MG63 (cell line): ENCODE measurements at places on chromosomes 3 and 15.

DNA sequence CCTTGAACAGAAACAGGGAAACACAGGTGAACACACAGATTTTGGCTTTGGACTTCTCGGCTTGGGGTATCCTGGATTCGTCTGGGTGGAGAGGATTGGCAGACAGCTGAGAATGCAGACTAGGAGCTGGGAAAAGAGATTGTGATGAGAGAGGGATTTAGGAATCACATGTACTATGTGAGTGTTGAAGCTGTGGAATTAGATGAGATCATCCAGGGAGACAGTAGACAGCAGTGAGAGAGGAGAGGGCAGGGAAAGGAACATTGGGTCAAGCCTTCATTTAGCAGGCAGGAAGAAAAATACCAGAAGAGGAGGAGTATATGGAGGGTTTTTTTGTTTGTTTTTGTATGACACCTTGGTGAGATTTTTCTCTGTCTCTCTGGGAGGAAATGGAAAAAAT is 262.1 kb upstream of the TBL1XR1 start:
- no peak for DNase-seq

- no peak for DNase-seq
These were observed 407.1 kb upstream of the CFAP20DC start for GRCh38 chr3:59456852-59457485.

GRCh38 chr3:42682301-42683070 is 2.9 kb upstream of the KLHL40 start:
- no peak for DNase-seq

DNA sequence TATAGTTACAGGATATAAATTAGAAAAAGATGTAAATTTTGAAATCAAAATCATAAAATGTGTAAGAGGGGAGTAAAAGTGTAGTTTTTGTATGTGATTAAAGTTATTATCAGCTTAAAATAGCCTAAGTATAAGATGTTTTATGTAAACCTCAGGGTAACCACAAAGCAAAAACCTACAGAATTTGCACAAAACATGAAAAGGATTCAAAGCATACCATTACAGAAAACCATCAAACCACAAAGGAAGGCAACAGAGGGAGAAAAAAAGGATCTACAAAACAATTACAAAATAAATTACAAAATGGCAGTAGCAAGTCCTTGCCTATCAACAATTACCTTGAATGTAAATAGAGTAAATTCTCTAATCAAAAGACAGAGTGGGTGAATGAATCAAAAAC is 36.7 kb upstream of the MYLK start:
- no peak for DNase-seq

- no peak for DNase-seq
These were observed 79.4 kb upstream of the FAM98B start for GRCh38 chr15:38374556-38374955.

GRCh38 chr15:95486224-95486623 is 844.3 kb upstream of the NR2F2 start:
- no peak for DNase-seq

- no peak for DNase-seq
These were observed 215.8 kb upstream of the CNTN6 start for GRCh38 chr3:877001-877400.
